ENCODE measurements at places on chromosomes 16 and 17.
A peak's percentile ranks its signal among the peaks of the same experiment; 100 is the strongest.

- DNase-seq: no peak
These were observed 32.8 kb upstream of the RCVRN start for GRCh38 chr17:9937901-9938300.

DNA sequence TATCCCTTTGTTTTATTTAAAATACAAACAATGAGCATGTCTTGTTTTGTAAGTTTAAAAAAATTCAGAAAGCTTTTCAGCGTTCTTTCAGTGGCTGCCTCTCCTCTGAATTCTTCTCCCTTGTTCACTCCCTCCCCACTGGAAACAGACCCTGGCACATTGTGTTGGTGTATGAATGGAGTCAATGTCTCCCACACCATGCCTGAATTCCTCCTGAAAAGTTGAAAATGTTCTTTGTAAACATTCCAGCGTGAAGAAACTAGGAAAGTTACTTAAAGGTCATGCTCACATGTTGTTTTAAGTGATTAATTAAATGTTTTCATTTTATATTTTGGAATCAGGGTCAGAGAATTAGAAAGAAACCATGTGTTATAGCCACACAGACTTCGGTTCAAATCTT, 136.9 kb upstream of the DYNLRB2 start:
- no peak for DNase-seq

DNA sequence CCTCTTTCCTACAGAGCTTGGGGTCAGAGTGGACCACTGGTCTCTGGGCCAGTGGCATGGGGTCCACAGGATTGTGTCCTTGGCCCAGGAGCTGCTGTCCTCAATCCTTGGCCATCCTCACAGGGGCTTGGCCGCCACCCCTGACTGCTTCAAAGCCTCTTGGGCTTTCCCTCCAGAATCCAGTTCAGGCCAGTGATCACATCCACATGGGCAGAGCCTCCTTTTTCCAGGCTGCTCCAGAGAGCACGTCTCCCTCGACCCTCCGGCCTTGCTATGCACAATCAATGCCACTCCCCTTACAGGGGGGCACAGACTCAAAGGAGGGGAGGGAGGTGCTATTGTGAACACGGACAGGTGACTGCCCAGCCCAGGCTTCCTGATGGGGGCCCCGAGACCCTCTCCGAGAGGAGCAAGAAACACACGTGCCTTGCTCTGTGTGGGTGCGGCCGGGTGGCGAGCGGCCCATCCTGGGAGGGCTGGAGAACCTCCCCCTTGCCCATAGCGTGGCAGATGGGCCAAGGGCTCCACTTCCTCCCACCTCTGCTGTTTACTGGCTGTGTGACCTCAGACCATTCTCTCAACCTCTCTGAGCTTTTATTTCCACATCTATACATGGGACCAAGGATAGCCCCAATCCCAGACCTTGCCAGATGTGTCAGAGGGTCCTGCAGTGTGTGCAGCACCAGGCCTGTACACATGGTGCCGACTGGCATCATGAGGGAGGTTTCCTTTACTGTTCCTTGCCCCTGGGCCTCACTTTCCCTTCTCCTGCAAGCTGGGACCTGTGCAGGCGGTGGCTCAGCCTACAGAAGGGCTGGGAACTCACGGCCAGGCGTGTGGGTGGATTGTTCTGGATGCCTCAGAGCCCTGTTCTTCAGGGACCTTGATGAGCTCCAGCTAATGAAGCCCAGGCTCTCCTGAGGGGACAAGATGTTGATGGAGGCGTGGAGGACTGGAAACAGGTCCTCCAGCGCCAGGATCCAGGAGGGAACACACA, 229.0 kb upstream of the GSE1 start:
- no peak for DNase-seq

DNA sequence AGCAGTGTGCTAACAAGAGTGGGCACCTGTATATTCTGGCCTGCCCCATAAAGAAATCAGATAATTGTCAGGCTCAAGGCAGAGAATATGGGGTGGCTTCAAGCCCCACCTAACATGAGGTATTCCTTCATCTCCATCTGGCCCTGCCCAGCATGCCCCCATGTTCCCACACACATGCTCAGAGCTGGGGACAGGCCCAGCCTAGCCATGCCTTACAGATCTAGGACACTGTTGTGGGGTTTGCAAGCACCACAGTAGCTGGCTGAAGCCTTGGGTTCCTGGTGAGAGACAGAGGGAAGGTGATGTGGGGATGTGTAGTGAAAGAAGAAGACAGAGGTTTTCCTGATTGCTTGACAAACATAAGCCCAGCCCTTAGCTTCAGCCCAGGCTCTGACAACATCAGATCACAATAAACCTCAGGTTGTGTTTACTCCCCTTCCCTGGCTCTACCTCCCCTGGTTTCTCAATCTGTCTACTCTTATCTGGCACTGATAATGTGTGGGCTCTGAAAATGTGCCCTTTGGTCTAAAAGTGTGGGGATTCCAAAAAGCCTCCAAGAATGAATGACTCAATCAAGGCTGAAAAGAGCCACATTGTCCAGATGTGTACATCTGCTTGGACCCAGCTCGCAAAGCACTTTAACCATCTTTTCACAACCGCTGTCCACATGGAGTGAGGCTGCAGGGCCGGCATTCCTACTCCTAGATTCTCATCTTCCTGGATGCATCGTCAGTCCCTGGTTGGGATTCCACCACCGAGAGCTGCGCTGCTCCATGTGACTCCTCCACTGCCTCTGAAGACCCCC, 34.4 kb downstream of the CDRT4 start:
- no peak for DNase-seq

DNA sequence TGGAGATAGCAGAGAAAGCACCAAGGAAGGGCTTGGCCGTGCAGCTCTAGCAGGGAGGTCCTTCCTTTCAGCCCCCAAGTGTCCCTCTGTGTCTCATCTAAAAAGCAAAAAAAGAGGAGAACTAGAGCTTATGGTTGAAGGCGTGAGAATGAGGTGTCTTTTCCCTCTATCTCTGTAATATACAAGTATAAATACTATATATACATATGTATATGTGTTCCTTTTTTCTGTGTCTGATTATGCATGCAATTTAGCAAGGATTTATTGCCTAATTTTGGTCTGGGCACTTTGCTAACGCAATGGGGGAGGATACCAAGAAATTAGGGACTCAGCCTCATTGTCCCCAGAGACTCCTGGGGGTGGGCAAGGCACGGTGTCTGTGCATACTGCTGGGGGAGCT, 90.2 kb upstream of the CCL2 start:
- DNase-seq: no peak

GRCh38 chr17:28865946-28866752, 11.3 kb downstream of the ERAL1 start:
- DNase-seq: no peak

DNA sequence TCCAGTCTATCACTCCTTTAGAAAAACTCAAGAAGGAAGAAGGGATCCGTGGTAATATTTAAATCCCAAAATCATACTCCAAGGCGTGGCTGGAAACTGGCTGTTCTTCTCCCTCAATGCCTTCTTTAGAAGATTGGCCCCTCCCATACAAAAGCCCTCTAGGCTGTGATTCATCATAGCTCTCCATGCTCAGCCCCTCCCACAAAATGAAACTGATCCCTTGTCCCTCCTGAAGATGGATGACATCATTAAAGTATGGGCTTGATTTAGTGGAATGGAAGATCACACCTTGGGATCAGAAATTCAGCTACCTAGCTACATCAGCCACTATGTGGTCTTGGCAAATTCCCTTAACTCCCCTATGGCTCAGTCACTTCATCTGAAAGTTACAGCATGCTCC, 4.1 kb downstream of the GRIN2A start:
- DNase-seq: no peak

- DNase-seq: no peak
These were observed 71.6 kb upstream of the CREBBP start for GRCh38 chr16:3951861-3952736.

DNA sequence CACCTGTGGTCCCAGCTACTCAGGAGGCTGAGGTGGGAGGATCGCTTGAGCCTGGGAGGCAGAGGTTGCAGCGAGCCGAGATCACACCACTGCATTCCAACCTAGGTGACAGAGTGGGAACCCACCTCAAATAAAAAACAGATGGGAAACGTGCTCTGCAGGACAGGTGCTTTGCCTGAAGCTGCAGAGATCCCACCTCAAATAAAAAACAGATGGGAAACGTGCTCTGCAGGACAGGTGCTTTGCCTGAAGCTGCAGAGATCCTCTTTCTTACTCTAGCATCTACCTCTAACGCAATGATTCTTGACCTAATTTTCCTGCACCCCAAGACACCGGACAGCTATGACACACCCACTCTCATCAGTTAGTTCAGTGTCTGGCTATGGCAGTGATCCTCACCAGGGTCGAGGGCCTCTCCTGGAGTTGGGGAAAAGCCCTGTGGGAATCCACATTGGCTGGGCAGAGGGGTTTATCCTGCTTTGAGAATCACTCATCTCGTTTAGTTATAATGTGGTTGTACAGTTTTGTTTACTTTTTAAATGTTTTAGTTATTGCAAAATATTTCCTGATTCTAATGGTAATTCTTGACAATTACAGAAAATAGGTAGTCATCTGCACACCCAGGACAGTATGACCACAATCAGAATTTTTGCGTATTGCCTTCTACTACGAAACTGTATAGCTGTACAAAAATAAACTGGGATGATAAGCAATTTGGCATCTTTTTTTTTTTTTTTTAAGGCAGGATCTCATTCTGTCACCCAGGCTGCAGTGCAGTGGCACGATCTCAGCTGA, 11.4 kb downstream of the VPS53 start:
- no peak for DNase-seq

DNA sequence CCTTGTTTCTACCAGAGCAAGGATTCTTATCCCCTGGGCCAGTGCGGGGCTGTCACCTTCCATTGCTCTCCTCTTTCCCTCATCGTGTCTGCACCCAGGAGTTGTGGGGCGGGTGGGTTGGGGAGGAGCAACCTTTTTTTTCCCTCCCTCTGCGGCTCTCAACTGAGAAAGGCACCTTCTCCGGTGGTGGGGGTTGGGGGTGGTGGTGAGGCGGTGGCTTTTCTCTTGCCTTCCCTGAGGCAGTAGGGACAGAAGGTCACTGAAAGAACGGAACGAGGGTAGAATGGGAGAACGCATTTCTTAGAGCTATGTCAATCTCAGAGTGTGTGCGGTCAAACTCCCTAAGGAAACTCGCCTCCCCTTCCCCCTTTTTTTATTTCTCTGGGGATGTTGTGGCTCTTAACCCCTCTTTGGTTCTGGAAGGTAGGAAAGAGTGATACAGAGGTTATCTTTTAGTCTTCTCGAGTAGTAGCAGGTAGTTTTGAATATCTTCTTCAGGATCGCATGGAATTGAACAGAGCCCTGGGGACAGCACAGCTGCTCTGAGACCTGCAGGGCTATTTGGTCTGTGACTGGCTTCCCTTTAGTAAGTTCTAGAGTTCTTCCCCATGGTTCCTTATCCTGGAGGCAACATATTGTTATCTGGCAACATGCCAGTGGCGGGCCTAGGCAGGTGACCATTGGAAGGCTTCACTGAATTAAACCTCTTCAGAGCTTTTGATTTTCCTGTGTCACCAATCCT, 994 bp downstream of the CLTC start:
- DNase-seq: peak; percentile 68

Measured in colonic mucosa (tissue), 4 donors.